ENCODE measurements at places on chromosomes 7 and 10. TPM values are rescaled to one million over a fixed set of nuclear protein-coding genes. Genes with fewer than 3 reads are reported as not detected.

DNA sequence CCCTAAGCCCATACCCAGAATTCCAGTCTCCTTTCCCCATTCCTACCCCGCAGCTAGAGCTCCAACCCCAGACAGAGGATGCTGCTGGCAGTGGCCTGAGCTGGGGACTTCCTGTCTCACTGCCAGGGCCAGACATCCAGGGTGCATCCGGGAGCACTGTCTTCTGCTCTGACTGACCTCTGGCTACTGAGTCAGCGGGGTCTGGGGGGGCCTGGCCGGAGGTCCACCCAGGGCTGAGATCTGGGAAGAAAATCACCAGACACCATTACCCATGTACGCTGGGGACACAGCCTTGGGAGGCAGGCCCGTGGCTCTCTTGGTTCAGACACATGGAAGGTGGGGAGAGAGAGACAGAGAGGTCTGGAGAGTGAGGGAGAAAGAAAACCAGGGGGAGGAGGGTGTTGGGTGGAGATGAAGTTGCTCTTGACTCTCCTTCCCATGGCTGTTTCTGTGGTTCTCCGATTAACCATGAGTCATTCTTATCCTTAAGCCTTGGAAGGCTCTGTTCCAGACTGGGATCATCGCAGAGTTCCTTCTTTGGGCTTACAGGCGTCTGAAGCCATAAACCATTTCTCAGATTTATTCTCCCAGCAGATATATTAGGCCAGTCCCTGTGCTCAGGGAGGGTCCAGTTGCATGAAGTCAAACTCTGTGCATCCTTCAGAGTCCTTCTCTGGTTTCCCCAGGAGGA, 23.6 kb downstream of the TSPAN15 start:
- DNase-seq, result no peak

DNA sequence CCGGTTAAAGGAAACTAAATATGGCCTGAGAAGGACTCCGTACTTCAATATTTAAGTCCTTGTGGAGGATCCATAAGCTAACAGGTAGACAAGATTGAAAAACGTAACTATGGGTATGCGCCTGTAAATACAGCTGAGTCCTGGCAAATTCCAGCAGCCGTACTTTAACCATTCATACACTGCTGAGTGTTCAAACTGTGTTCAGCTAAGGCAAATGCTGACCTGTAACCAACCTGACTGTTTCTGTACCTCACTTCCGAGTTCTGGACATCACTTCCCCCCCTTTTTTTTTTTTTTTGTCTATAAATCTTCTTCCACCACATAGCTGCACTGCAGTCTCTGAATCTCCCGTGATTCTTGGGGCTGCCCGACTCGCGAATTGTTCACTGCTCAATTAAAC, 69.1 kb downstream of the SRPK2 start:
- DNase-seq, result no peak

- DNase-seq, result no peak
Measured at GRCh38 chr10:725786-726185, 36.3 kb upstream of the DIP2C start.

DNA sequence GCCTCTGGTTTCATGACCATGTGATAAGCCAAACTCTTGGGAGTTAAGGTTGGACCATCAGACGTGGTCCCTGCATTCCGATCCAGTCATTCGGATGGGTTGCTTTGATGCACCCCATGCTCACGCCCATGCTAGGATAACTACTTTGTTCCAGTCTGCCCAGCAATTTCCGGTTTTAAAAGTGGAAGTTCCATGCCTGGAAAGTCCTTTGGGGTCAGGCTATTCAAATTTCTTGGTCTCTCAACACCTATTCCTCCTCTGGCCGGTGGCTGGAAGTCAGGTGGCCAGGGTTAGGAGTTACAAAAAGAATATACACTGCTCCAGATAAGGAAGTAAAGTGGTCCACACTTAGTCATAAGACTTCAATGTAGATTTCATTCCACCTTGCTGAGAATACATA, 37.7 kb upstream of the HABP2 start:
- DNase-seq, result no peak

GRCh38 chr10:96494694-96495093, 19.0 kb downstream of the TLL2 start:
- DNase-seq, result no peak

The SLC18A2 gene
- total RNA-seq, result 0.59 TPM

The JAZF1 gene
- 12.6 TPM for total RNA-seq

DNA sequence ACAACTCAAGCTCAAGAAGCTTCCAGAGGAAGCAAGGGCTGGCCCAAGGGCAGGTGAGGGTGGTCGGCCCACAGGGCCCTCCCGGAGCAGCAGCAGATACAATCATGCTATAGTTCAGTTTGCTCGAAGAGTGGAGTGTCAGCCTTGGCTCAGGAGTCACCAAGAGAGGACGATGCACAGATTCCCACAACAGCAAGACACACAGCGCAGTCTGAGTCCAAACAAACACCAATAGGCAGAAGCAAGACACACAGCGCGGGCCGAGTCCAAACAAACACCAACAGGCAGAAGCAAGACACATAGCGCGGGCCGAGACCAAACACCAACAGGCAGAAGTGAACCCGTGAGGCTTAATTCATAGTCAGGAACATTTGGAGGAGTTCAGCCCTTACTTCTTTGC, 138.4 kb downstream of the PTPRN2 start:
- no peak for DNase-seq

The DLX5 gene
- not detected for total RNA-seq

- DNase-seq, result peak; percentile 16
Measured at GRCh38 chr10:73850211-73850610, 24.1 kb downstream of the CAMK2G start.

The CDK1 gene
- total RNA-seq, result 61.1 TPM

DNA sequence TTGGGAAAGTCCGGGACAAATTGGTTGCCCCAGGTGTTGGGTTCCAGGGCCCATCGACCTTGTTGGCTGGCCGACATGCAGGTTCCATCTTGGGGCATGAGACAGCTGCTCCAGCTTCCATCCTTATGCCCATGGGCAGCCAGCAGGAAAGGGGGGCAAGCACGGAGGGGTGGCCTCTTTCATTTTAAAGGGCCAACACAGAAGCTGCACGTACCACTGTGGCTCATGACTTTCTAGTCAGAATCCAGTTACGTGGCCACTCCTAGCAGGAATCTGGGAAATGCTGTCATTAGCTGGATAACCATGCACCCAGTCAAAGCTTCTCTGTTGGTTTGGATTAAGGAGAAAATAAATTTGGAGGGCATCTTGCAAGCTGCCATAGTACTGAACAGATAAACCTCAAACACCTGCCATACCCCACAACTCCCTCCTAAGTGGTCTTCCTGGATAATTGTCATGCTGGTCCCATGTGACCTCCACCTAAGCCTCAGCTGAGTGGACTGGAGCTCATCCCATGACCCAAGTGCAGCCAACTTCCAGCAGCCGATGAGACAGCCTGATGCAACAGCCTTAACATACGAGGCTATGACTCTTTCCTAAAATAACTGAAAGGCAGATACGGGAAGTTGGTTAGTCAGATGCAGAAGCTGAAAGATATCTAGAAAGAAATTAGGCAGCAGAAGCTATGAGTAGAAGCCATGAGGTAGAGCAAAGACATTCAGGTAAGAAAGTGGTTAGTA, 21.4 kb upstream of the GSDME start:
- DNase-seq, result no peak

- no peak for DNase-seq
Measured at GRCh38 chr10:91415816-91416215, 5.7 kb downstream of the HECTD2 start.

- DNase-seq, result no peak
Measured at GRCh38 chr7:71535616-71536015, 403.7 kb downstream of the GALNT17 start.

GRCh38 chr10:34960983-34961382, 129.2 kb downstream of the CUL2 start:
- DNase-seq, result no peak

GRCh38 chr10:12469345-12469744, 120.0 kb downstream of the CAMK1D start:
- DNase-seq, result no peak

The MRC1 gene
- total RNA-seq, result not detected

The NPY gene
- not detected for total RNA-seq

DNA sequence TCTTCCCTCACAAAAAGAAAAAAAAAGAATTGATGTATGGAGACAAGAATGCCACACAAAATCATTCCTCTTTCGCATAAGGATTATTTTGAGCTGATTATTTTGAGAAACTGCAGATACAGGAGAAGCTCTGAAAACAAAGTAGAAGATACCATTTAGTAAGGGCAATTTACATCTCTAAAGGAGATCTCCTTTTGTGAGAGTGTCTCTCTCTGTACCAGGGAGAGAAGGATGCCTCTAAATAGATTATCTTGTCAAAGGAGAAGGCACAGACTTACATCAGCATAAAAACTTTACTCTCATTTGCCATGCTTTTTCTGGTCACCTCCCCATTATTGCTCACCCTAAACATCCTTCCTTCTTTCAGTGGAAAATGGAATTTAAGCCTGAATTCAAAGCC, 747.9 kb upstream of the COBL start:
- DNase-seq, result no peak

DNA sequence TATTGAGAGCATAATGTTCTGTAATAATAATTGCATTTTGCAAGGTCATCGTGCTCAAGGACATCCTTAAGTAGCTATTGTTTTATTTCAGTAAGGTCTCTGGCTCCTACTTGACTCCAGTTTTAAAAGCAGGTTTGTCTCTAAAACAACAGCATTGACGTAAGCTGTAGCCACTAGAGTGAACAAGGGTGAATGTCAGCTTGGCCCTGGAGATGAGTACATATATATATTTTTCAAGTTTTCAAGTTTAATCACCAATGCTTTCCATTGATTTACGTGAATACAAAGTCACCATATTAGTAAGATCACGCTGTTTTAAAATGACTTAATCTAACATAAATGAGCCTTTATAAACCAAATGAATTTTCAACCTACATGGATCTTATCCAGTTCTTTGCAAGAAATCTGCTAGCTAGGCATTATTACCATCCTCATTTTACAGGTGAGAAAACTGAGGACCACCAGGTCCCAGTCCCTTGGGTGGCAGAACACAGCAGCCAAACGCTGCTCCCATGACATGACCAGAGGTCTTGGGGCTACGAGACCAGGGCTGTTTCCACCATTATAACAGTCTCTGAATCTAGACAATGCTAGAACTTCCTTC, 57.2 kb upstream of the ELMO1 start:
- no peak for DNase-seq

- DNase-seq, result no peak
Measured at GRCh38 chr10:23015021-23015707, 80.2 kb upstream of the MSRB2 start.

DNA sequence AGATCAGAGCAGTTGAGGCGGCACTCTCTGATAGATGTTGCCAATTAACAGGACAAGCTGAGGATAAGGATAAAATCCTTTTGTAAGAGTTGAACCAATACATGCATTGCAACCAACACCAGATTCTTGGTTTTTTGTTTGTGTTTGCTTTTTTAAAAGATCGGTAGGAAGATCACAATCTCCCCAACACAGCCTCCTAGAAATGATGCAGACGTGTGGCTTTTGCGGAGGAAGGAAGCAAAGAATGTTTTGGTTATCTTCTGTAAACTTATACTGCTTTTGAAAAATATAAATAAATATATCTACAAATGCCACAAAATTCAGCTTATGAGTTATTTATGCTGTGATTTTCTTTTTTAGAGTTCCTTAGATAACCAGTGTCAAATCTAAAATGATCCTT, 35.5 kb downstream of the PIK3AP1 start:
- no peak for DNase-seq

DNA sequence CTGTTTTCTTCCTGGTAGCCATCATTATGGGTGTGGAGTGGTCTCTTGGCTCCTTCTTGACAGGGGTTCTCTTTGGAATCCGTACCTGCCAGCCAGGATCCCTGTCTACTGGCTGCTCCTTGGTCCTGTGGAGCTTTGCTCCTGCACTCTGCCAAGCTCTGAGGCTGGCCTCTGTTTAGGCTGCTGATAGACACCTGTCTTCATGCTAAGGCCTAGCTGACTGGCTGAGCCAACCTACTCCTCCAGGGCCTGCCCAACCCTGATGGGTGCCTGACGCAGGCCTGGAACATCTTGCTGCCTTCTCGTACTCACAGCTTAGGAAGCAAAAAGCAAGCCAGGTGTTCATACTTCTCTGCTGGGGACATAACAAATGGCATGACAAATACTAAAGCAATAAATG, 333.6 kb upstream of the ZNF32 start:
- no peak for DNase-seq

GRCh38 chr10:72085864-72086465, 2.4 kb downstream of the SPOCK2 start:
- DNase-seq, result no peak

The CISD1 gene
- total RNA-seq, result 41.2 TPM

DNA sequence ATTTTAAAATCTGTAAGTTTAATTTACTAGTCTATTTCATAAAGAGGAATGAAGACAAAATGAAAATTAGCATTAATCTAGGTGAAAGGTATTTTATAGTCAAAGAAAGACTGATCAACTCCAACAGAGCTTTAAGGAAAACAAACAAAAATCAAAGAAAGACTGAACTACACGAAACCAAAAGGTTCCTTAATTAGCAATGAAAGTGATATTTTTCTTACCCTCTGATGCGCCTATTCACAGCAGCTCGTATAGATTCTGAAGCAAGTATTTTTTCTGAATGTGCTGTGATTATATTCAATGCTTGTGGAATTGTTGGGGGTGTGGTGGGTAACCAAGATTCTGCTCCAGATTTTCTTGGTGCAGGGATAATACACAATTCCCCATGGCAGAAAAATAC, 11.8 kb downstream of the ECD start:
- DNase-seq, result no peak

DNA sequence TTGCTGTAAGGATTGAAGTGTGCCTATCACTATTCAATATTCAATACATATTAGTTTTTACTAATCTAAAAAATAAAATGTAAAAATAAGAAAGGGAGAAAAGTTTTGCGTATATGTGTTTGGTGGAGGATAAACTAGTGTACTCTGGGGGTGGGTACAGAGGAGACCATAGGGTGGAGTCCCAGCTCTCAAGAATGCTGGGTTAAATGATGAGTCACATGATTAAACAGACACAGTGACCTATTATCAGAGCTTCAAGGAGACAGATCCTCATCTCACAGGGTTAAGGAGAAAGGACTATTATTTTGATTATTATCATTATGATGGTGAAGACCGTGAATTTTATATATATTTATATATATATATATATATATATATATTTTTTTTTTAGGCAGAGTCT, 77.5 kb downstream of the AFAP1L2 start:
- DNase-seq, result no peak

- DNase-seq, result no peak
Measured at GRCh38 chr7:44698046-44698580, 50.5 kb upstream of the ZMIZ2 start.

The TMEM229A gene
- not detected for total RNA-seq

DNA sequence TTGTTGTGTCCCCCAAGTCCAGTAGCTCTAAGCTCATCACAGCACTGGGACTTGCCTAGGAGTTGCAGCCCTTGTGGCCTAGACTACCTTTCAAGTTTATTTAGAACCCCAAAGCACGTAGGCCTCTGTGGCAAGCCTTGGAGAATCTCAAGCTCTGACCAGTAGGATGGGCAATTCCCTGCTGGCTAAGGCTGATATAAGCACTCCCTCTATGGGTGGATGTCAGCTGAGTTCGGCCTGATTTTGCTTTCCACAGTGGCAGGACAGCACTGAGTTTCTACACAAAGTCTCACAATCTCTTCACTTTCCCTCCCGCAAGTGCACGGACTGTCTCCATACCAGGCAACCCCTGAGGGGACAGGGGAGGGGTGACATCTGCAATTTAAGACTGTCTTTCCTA, 886.4 kb upstream of the LRRN3 start:
- no peak for DNase-seq

- DNase-seq, result no peak
Measured at GRCh38 chr7:121334875-121335648, 6.3 kb downstream of the WNT16 start.

The SEMA3E gene
- total RNA-seq, result not detected
